ENCODE measurements at places on chromosomes 4 and X.
A peak's percentile ranks its signal among the peaks of the same experiment; 100 is the strongest.

- DNase-seq: no peak
Measured at GRCh38 chrX:13955095-13955647, 74.5 kb downstream of the GEMIN8 start.

DNA sequence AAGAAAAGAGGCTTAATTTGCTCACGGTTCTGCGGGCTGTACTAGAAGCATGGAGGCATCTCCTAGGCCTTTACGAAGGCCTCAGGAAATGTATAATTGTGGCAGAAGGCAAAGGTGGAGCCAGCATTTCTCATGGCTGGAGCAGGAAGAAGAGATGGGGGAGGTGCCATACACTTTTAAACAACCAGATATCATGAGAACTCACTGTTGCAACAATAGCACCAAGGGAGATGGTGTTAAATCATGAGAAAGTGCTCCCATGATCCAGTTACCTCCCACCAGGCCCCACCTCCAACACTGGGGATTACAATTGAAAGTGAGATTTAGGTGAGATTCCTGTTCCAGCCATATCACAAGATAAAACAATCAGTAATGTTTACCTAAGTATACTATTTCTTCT, 45.5 kb downstream of the MTHFD2L start:
- no peak for DNase-seq

GRCh38 chrX:30592831-30593230, 15.3 kb upstream of the TASL start:
- DNase-seq: no peak

GRCh38 chrX:107571296-107571998, 56.9 kb upstream of the PRPS1 start:
- no peak for DNase-seq

GRCh38 chr4:1092026-1092982, 21.1 kb downstream of the RNF212 start:
- no peak for DNase-seq

GRCh38 chr4:107719207-107719921, 670 bp downstream of the PAPSS1 start:
- DNase-seq: peak; percentile 3

- no peak for DNase-seq
Measured at GRCh38 chr4:99061048-99061700, 27.4 kb downstream of the ADH5 start.

DNA sequence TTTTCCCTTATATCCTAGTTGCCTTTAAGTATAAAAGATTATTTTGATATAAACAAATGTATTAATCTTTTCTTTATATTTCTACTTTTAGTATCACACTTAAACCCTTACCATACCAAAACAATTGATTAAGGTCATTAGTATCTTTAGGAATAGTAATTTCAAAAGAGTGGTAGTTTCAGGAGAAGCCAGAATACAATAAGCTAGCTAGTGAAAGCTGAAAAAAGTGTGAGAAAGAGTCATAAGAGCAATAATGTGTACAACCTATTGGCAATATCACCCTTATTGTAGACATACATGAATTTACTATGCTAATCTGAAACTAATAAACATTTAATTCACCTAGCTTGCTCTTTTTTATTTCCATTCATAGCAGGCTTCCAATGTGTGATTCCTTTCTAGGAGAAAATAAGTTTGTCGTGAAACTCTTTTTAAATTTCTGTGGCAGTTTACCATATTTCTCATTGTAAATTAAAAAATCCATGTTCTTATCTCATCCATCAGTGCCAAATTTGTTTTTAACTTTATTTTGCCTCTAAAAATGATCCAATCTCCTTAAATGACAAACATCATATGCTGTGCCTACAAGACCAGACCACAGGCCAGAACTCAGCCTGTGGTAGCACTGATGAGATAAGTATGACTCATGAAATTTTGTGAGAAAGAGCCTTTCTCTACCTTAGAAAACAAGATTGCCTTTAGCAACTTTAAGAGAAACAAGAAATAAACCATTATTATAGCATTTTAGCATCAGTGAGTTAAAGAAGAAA, 8.1 kb downstream of the NEK1 start:
- DNase-seq: no peak

DNA sequence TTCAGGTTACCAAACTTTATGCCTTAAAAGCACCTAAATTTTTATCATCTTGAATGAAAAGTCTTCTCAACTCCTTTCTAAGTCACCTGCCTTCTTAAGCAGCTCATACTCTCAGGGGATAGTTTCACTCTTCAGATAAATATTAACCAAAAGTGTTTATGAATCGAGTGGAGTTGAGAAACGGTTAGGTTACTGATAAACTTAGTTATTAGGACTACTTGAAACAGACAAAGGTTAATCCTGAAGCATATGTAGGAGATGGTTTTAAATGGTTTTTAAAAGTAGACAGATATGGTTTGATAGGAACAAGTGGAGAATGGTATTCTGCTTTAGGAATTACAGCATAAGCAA, 32.8 kb downstream of the CLDN22 start:
- no peak for DNase-seq

GRCh38 chr4:22730021-22730420, 37.3 kb downstream of the GBA3 start:
- DNase-seq: no peak

GRCh38 chrX:11435568-11435967, 142.4 kb downstream of the AMELX start:
- no peak for DNase-seq

DNA sequence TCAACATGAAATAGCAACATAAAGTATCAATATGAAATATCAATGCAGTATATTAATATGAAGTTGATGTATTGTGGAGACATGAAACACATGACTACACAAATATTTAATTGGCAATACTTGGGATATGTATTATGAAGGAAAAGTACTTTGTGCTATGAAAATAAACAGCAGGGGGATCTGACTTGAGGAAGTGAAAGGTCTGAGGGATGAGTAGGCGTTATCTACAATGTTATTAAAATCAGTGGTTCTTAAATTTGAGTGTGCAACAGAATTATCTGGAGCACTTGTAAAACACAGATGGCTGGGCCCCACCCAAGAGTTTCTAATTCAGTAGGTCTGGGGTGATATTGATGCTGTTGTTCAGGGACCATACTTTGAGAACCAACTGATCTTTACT, 27.4 kb upstream of the ARX start:
- DNase-seq: no peak

DNA sequence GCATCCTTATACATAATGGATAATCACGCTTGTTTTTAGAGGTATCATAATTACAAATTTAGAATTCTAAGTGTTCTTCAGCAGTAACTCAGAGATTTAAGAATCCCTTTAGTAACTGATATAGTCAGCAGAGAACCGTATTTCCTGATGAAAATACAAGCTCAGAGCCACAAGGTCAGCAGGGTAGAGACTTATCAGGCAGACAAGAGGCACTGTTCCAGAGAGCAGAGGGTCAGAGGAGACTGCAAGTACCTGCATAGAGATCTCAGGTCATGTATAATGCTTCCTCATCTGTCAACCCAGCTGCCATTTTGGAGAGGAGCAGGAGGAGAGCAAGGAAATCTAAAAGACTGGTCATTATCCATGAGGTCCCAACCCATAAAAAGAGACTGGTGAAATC, 787.1 kb upstream of the FTHL17 start:
- no peak for DNase-seq

DNA sequence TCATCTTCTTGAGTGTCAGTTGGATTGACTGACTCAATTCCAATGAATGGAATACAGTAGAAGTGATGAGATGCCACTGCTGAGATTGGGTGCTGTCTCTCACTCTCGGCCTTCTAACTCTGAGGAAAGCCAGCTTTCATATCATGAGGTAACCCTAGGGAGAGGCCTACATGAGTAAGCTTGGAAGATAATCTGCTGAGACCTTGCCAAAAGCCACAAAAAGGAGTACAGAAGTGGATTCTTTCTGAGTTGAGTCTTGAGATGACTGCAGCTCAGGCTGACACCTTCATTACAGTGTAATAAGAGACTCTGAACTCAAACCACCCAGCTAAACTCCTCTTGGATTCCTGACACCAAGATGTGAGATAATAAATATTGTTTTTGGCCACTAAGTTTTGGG, 537.4 kb upstream of the MAGEB18 start:
- DNase-seq: no peak

DNA sequence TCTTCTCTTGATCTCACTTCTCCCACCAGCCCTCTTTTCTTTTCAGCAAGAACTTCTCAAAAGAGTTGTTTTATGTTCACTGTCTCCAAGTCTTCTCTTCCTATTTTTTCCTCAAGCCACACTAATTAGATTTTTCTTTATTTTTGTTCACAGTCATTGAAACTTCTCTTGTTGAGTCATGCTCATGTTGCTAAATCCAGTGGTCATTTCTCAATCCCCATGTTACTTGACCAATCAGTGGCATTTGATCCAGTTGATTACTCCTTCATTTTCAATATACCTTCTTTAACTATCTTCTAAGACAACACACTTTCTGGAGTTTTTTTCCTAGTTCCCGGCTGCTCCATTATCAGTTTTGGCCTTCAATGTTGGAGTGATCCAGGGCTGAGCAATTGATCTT, 103.1 kb upstream of the LSM6 start:
- DNase-seq: no peak

DNA sequence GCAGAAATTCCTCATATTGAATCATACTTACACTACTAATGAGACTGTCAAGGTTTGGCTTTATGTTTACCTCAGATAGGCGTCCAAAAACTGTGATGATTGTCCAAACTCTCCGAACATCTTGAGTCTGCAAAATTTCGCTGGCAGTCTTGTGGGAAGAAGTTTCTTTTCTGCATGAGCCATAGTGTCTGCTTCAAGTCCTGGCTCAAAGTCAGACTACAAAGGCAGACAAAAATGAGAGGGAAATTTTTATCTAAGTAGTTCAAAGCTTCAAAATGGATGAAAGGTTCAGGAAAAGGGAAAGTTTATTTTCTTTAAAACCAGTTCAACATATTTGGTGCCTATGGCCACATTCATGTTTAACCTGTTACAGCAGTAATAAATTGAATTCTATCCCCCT, 40.7 kb downstream of the PALLD start:
- DNase-seq: no peak

DNA sequence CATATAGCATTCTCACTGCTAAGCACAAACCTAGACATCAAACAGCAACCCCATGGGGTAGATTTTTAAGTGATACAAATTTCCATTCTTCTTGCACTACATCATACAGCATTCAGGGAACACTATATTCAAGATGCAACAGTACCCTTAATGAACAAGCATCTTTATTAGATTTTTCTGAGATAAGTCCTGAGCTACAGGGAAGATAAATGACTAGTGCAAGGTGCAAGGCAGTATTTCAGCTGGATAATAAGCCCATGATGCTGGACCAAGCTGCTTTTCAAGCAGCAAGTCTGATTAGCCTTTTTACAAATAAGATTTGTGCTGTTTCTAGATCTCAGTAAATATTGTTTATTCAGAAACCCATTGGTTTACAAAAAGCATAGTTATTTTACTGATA, 192.6 kb upstream of the ATOH1 start:
- DNase-seq: no peak

- DNase-seq: no peak
Measured at GRCh38 chr4:99389606-99390005, 37.1 kb upstream of the ADH1C start.

DNA sequence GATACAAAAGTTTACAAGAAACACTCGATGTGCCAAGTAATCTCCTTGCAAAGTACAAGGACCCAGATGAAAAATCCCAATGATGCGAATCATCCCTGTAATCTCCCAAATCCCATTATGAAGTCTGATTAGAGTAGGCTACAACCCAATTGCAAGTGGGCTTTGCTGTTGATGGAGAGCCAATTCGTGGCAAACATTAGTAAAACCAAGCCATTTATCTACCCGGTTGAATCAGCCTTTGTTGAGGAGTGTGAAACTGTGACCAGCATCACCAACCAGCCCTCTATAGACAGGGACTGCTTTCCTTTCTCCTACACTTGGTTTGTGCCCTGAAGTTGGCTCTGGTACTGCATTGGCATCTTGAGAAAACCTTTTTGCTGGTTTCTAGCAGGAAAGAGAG, 1.2 kb upstream of the PRPS2 start:
- no peak for DNase-seq

DNA sequence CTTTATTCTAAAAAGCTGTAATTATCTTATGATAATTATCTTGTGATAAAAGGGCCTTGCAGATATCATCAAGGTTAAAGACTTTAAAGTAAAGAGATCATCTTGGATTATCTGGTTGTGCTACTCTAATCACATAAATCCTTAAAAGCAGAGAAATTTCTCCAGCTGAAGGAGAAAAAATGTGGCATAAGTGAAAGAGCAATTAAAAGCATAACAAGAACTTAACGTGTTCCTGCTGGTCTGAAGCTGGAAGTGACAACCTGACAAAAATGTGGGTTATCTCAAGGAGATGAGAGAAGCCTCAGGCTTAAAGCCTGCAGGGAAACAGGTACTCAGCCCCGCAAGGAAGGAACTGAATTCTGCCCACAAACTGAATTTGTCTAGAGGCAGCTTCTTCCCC, 449.1 kb upstream of the NDST4 start:
- DNase-seq: no peak

DNA sequence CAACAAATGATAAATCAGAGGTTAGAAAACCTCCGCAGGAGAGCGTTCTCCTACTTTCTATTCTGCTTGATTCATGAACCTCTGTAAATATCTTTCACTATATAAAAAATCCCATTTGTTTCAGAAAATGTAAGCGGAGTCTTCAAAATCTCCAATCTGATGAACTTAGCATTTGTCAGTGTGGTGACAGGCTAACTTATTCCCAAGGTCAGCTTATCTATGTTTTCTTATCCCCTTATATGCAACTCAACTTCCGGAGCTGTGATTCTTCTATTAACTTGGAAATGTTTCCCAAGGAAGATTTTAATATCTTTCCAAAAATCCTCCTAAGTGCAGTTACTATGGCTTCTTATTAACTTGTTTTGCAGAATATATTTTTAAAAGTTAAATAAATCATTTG, 87.5 kb upstream of the C1QTNF7 start:
- DNase-seq: no peak

DNA sequence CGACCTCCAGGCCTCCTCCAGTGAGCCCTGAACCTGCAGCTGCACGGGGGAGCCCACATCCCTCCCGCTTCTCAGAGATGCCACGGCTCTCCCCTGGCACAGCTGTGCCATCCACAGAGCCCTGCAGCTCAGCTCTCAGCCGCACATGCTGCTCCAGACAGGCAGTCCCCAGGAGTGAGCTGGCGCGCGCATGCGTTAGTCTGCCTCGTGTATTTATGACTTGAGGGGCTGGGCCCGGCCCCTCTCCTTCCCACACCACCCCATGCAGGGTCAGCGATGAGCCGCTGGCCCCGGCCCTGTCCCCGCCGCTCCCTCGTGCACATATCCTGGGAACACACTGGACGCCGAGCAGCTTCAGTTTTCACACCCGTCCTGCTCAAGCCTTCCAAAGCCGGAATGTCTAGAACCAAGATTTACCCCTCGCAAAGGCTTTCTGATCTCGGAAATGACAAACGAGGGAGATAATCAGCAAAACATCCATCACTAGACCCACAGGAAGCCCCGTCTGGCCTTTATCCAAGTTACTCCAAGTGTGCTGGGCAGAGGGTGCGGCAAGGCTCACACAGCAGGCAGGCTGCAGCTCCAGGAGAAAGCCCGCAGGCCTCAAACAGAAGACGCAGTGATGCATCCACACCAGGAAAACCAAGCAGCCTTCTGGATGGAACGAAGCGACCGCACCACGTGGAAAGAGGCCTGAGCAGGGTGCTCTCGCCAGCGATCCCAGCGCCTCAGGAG, 24.3 kb downstream of the GAK start:
- no peak for DNase-seq

- no peak for DNase-seq
Measured at GRCh38 chr4:55312489-55313101, 33.4 kb upstream of the SRD5A3 start.

GRCh38 chr4:76476571-76476970, 41.5 kb downstream of the SHROOM3 start:
- no peak for DNase-seq

Data from activated CD8-positive, alpha-beta memory T cell treated with anti-CD3 and anti-CD28 coated beads for 4 hours (primary cell).